ENCODE measurements at places on chromosomes 3 and 15.

- DNase-seq, result no peak
Observed at GRCh38 chr15:47586653-47587224, 130.6 kb upstream of the SEMA6D start.

DNA sequence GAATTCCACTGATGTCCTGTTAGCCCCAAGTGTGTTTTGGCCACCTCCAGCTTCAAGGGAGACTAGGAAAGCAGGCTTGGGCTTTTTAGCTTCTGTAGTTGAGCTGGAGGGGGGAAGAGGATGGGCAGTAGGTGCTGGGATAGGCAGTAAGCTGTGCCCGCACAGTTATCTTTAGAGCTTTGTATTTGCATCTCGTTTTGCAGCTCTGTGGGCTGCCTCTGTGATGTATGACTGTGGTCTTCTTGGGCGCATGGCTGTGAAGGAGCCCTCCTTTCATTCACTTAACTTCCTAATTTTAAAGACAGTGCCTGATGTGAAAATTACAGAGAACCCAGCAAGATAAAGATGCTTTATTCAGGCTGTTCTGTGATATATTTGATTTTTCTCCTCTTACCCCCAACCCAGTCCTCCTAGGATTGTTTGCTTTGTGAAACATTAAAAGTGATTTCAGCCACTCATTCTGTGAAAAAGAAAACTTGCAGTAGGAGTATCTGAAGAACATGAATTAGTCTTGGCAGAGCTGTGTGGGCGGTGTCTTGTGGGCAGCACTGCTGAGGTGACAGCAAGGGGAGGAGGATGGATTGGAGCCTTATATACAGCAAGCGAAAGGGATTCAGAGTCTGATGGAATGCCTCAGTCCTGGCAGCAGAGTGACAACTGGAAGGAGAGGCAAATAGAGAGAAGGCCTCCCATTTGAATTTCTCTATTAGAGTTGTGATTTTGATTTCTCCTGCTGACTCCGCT is 74.3 kb downstream of the LARS2 start:
- no peak for DNase-seq

DNA sequence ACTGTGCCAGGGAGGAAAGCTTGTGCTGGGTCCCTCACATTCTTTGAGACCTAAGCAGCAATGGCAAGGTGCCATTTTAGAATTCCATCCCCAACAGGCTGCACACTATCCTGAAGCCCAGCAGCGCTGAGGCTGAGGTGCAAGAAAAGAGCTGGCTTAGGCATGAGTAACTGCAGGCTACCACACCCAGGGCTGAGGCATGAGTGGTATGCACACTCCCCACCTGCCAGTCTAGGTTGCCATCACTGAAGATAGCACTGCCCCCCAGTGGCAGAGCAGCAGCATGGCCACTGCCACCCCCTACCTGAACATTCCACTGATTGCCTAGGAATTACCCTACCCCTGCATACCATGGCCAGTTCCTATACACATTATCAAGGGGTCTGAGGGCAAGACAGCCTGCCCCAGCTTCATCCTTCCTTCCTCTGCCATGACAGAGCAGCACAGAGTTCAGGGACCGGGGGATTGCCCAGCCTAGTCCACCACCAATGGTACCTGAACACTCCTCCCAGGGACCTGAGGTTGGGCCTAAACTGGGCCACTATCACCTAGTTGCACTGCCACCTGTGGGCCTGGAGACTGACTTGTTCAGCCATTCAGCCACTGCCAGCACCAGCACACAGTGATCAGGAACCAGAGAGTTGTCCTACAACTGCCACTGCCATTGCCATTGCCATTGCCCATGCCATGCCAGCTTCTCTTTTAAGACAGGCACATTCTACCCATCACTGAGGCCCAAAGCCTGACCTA is 129.8 kb downstream of the SATB1 start:
- no peak for DNase-seq

DNA sequence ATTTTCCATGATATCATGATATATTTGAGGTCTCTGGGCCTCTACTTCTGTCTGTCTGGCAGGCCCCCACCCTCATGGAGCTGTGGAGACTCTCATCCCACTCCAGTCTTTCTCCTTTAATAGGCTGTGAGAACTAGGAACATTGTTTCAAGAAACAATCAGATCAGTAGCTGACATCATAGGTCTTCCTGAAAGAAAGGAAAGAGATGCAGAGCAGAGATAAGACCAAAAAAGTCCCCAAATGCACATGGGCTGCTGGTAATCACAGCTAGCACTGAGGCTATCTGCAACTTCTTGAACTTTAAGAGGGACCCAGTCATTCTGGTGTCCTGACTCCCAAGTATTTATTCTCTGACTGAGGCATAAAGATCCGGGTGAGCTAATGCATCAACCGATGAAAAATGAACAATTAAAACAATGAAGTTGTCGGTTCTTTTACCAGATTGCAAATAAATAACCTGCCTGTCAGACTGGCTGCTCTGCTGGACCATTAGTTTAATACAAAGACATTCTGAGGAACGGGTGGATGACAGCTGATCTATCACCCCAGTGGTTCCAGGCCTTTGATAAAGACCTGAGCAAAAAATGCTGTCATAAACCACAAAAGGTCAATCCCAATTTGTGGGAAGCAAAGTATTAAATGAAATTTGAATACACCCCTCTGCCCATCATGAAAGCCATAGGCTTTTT is 780.8 kb upstream of the GOLIM4 start:
- DNase-seq, result no peak

- no peak for DNase-seq
Observed at GRCh38 chr3:20458994-20459716, 273.1 kb upstream of the SGO1 start.

GRCh38 chr3:45751537-45752242 is 44.6 kb downstream of the SLC6A20 start:
- no peak for DNase-seq

DNA sequence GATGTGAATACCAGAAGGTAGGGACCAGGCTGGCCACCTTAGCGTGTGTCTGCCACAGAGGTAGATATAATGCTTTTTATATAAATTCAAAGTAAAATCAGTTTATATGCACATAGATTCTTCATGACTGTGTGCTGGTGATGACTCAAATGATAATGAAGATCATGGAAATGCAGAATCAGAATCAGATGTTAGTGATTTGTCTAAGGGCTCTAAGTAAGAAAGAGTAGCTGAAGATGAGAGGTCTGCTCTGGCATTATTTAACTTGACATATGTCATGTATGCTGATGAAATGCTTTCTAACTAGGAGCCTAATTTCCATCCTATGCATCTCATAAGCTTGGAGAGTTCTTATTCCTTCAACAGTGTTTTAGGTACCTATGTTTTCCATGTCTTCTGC is 50.3 kb upstream of the DPH6 start:
- DNase-seq, result no peak

- no peak for DNase-seq
Observed at GRCh38 chr3:37608061-37608702, 253.5 kb upstream of the CTDSPL start.

DNA sequence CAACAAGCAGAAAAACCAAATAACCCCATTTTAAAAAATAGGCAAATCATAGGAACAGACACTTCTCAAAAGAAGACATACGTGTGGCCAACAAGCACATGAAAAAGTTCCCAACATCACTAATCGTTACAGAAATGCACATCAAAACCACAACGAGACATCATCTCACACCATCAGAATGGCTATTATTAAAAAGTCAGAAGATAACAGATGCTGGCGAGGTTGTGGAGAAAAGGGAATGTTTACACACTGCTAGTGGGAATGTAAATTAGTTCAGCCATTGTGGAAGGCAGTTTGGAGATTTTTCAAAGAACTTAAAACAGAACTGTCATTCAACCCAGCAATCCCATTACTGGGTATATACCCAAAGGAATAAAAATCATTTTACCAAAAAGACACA is 60.7 kb downstream of the ABI3BP start:
- DNase-seq, result no peak

- no peak for DNase-seq
Observed at GRCh38 chr3:64199932-64200331, 25.3 kb downstream of the PRICKLE2 start.

DNA sequence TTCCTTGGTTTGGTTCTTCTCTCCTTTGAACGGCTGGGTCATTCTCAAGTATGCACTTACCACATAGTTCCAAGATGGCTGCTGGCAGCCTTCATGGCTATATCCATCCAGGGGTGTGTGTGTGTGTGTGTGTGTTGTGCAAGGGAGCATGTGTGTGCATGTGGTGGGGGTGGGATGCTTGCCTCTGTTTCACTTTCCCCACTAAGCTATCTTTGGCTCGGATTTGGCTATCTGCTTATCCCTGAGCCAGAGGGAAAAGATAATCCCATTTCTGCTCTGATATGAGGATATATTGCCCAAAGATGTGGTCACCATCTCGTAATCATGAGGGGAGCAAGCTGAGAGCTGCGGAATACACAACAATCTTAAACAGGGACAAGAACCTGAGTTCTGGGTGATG is 26.2 kb downstream of the ANAPC13 start:
- DNase-seq, result no peak

DNA sequence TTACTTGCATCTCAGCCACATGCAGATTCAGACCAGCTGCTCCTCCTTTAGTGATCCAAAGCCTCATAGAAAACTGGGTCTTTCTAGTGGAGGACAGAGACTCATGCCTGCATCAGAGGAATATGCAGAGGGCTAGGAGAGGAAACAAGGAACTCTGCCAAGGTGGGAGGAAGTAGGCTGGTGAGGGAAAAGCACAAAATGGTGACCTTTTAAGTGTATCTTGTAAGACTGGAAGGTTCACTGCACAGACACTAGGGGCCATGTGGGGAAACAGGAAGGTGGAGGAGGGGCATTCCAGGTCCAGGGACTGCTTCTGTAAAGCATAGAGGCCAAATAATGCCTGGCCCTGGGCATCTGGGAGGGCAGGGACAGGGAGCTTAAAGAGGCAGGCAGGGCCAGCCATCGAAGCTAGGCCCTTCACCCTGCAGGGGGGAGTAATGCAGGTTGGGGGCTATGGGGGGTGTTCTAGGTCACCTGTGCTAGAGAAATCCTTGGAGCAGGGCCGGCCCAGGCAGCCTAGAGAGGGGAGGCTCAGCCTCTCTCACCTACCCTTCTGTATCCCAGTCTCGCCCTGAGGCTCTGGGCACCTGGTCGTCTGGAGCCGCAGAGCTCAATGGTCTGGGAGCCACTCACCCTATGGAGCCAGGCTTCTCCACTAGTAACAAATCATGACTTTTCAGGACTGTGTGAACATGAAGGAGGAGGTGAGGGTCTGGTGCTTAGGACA is 117.7 kb downstream of the DNAJB8 start:
- no peak for DNase-seq

DNA sequence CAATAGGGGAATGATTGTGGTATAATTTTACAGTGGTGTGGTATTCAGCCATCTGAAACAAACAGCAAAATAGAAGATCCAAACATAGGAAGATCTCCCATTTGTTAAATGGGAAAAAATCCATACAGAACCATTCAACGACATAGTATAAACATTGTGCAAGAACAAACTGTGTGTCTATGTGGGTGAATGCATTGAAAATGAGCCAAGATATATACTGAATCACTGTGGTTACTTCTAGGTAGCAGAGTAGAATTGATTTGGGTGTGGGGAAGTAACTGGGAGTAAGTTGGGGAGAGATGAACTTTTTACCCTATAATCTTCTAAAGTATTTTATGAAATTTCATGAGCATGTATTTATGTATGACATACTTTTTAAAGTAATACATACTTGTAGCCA is 123.1 kb upstream of the UMPS start:
- DNase-seq, result no peak

DNA sequence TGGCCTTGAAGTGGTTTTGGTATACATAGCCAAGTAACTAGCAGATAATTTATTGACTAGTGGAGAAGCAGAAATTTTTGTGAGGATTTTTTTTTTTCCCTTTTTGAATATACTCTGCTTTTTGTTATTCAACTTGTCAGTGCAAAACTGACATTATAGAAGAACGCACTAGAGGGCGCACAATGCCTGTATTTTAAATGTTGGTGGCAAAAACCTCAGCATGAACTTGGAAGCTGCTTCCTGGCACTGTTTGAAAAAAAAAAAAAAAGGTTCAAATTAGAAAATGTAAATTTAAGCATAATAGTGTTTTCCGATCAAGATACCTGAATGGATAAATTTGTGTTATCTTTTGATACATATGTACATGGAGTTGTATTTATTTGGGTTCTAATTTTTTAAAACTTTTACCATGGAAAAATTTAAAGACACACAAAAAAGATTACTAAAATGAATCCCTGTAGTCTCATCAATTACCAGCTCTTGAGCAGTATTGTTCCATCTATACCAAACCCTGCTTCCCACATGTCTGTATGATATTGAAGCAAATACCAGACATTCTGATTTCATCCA is 56.0 kb downstream of the SLC25A26 start:
- peak; percentile 77 for DNase-seq

DNA sequence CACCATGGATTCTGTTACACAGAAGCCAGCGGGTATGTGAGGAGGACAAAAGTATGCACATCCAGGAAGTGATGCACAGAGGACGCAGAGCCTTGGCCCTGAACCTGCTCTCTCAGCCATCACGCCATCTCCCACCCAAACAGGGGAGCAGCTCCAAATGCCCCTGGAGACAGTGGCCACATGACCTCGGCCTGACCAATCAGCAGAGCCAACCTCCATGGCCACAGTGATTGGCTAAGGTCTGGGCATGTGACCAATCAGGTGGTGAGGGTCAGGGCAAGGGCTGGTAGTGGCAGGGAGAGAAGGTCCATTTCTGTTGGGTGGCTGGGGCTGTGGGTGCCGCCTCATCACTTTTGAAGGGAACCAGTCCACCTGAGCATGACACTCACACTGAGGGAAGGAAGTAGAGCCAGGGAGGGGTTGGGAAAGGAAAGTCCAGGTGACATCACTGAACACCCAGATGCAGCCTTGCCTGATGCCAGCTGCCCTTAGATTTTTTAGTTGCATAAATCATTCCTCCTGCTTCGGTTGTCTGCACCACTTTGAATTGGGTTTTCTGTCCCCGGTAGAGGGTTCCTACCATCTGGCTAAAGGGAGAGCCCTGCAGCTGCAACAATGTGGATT is 70.3 kb upstream of the IQSEC1 start:
- DNase-seq, result no peak

GRCh38 chr3:119322021-119322834 is 28.0 kb downstream of the ARHGAP31 start:
- no peak for DNase-seq

DNA sequence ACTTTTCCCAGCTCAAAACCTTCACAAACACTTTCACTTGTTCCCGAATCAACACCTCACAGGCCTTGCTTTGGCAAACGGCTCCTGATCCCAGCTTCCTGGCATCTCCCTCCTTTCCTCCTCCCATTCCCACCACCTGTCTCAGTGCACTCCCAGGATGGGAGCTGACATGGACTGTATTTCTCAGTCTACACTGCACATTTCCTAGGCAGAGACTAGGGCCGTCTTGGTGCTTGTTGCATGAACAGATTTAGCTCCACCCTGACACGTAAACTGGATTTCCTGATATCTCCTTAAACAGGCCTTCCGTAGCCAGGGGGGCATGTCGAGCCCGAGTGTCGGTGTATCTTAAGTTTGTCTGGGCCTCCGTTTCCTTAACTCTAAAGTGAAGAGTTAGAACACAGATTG is 790 bp upstream of the WHAMM start:
- no peak for DNase-seq

GRCh38 chr3:39839484-39839883 is 30.1 kb downstream of the MYRIP start:
- DNase-seq, result no peak

All from left kidney (tissue), 8 donors.